Prostate gland (tissue), 2 donors: ENCODE measurements at places on chromosomes 7 and 10. TPM values are rescaled to one million over a fixed set of nuclear protein-coding genes. Genes with fewer than 3 reads are reported as not detected.

GRCh38 chr10:76026905-76027304, 595.5 kb downstream of the LRMDA start:
- H3K36me3 ChIP-seq = no peaks in the 10 kb centered on the region
- H3K27ac ChIP-seq = no peak overlapping the region
- H3K27me3 ChIP-seq = no peaks in the 10 kb centered on the region
- no peak overlapping the region for H3K4me3 ChIP-seq

DNA sequence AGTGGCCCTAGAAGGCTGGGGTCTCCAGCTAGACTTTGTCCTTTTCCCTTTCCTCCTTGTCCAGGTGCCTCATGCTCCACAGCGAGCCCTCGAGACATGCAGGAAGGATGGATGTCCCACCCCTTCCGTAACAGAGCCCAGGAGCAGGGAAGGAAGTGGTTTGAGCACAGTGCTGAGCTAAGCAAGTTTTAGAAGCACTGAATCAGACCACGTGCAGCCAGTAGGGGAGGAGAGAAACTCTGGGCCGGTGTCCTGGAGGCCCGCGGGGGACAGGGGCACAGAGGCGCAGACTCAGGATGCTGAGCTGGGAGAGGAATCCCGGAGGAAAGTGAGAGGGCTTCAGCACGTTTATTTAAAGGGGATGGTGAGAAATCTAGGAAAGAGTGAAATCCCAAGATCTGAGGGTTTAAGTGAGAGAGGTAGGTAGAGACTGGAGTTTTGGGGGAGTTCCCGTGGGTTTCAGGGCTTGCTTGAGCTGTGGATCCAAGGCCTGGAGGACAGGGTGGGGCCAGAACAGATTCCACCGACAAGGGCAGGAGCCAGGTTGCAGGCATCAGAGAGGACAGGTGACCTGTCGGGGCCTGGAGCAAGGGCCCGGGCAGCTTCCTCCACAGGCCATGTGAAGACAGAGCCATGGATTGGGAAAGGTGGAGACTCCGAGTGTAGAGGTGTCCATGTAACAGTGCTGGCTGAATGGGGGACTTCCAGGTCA, 4.4 kb upstream of the IRF5 start:
- DNase-seq = no peak
- H3K4me3 ChIP-seq = no peak overlapping the region
- no peaks in the 10 kb centered on the region for H3K36me3 ChIP-seq
- H3K4me1 ChIP-seq = no peaks in the 10 kb centered on the region
- H3K27ac ChIP-seq = no peak overlapping the region
- no peaks in the 10 kb centered on the region for H3K27me3 ChIP-seq

GRCh38 chr7:143315776-143316175, at the start of gene CLCN1:
Gene CLCN1 (plus strand): TSS chr7:143316111. CDS start chr7:143316213, 102 bp downstream.
- H3K27me3 ChIP-seq = no peaks in the 10 kb centered on the region
- H3K4me3 ChIP-seq = no peak within 1 kb of the TSS
- H3K4me1 ChIP-seq = no peaks in the 10 kb centered on the region
- no peak for DNase-seq
- no peaks in the 10 kb centered on the region for H3K36me3 ChIP-seq
- no peak within 1 kb of the TSS for H3K27ac ChIP-seq

- no peak overlapping the region for H3K27ac ChIP-seq
- no peaks in the 10 kb centered on the region for H3K4me1 ChIP-seq
- H3K36me3 ChIP-seq = no peaks in the 10 kb centered on the region
- DNase-seq = no peak
- no peaks in the 10 kb centered on the region for H3K27me3 ChIP-seq
These were observed 251.1 kb upstream of the LRRN3 start for GRCh38 chr7:110839866-110840265.

- no peak overlapping the region for H3K4me3 ChIP-seq
- H3K36me3 ChIP-seq = no peaks in the 10 kb centered on the region
- H3K4me1 ChIP-seq = no peaks in the 10 kb centered on the region
- DNase-seq = no peak
These were observed 33.5 kb downstream of the KCNMA1 start for GRCh38 chr10:77604063-77604462.

DNA sequence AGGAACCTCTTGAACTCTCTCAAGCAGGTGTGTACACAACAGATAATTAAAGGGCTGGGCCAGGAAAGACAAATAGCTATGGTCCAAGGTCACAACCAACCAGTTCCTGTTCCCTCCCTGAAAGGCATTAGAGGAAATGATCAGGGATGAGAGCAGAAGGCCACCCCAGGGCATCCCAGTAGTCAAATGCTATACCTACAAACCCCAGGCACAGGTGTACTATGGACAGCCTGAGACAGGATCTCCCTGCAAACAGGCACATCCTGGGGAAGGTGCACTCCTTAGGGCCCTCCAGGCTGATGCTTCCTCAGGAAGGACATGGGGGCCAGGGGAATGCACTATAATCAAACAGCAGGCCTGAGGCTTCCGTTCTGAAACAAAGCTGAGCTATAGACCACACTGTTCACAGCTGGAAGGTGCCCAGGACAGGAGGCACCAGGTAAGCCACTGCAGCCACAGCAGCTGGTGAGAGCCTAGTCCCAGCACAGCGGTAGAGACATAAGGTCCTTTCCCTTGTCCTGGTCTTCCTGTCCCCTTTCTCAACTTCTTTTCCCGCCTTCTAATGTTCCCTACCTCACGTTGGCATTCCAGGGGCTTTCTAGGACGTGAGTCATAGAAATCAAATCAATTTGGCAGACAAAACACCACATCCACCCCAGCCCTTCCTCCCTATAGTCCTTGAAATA, 13.3 kb downstream of the PARP12 start:
- DNase-seq = no peak
- no peaks in the 10 kb centered on the region for H3K36me3 ChIP-seq
- H3K4me1 ChIP-seq = no peaks in the 10 kb centered on the region
- H3K4me3 ChIP-seq = no peak overlapping the region

- H3K27ac ChIP-seq = no peak overlapping the region
- DNase-seq = no peak
- no peak overlapping the region for H3K4me3 ChIP-seq
- peaks cover 5% of the 10 kb centered on the region for H3K27me3 ChIP-seq
- no peaks in the 10 kb centered on the region for H3K36me3 ChIP-seq
These were observed 1.4 kb upstream of the MMD2 start for GRCh38 chr7:4960363-4960762.

GRCh38 chr7:143463556-143463955, 14.1 kb upstream of the TAS2R41 start:
- H3K4me3 ChIP-seq = no peak overlapping the region
- no peaks in the 10 kb centered on the region for H3K4me1 ChIP-seq
- H3K36me3 ChIP-seq = no peaks in the 10 kb centered on the region
- DNase-seq = no peak
- H3K27ac ChIP-seq = no peak overlapping the region

- H3K36me3 ChIP-seq = no peaks in the 10 kb centered on the region
- H3K4me1 ChIP-seq = no peaks in the 10 kb centered on the region
- H3K4me3 ChIP-seq = no peak overlapping the region
- H3K27me3 ChIP-seq = no peaks in the 10 kb centered on the region
- no peak for DNase-seq
These were observed 40.8 kb downstream of the PRPS1L1 start for GRCh38 chr7:17986851-17987250.

- DNase-seq = no peak
- H3K27ac ChIP-seq = peak overlapping the region; percentile 77
- H3K27me3 ChIP-seq = no peaks in the 10 kb centered on the region
- no peaks in the 10 kb centered on the region for H3K36me3 ChIP-seq
- H3K4me1 ChIP-seq = no peaks in the 10 kb centered on the region
- H3K4me3 ChIP-seq = peak overlapping the region; percentile 23
These were observed 1.2 kb upstream of the COL1A2 start for GRCh38 chr7:94393246-94394108.

DNA sequence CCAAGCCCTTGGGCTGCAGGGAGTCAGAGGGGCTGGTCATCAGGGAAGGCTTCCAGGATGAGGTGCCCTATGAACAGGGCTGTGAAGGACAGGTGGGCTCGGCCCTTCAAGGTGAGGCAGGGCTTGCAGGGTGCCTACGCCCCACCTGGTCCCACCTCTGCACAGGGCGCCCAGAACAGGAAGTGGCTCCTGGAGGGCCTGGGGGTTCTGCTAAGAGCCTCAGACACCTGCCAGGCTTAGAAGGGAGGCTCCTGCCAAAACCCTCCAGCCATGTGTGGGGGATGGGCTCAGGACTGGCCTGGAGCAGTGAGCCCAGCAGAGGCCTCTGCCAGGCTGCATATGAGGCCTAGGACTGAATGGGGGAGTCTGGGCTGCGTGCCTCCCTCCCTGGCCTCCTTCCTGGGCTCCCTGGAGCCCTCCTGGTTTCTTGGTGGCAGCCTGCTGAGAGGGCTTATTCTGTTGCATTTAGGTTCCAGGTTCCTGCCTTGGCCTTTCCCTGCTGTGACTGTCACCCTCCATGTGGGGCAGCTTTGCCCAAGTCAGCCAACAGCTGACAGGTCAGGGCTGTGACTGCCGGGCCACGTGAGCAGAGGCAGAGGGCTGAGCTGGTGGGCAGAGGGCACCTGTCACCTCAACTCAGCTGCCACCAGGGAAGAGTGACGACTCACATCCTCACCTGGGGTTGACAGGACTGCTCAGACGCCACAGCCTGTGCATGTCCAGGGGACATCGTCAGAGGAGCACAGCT, 45.2 kb upstream of the MSMB start:
- no peak for DNase-seq
- no peak overlapping the region for H3K27ac ChIP-seq
- no peaks in the 10 kb centered on the region for H3K36me3 ChIP-seq
- H3K4me1 ChIP-seq = no peaks in the 10 kb centered on the region
- H3K4me3 ChIP-seq = no peak overlapping the region
- H3K27me3 ChIP-seq = no peaks in the 10 kb centered on the region

- H3K27me3 ChIP-seq = no peaks in the 10 kb centered on the region
- no peak overlapping the region for H3K27ac ChIP-seq
- DNase-seq = no peak
- no peak overlapping the region for H3K4me3 ChIP-seq
- H3K4me1 ChIP-seq = no peaks in the 10 kb centered on the region
- H3K36me3 ChIP-seq = no peaks in the 10 kb centered on the region
These were observed 291.4 kb downstream of the SFMBT2 start for GRCh38 chr10:7119325-7120015.

DNA sequence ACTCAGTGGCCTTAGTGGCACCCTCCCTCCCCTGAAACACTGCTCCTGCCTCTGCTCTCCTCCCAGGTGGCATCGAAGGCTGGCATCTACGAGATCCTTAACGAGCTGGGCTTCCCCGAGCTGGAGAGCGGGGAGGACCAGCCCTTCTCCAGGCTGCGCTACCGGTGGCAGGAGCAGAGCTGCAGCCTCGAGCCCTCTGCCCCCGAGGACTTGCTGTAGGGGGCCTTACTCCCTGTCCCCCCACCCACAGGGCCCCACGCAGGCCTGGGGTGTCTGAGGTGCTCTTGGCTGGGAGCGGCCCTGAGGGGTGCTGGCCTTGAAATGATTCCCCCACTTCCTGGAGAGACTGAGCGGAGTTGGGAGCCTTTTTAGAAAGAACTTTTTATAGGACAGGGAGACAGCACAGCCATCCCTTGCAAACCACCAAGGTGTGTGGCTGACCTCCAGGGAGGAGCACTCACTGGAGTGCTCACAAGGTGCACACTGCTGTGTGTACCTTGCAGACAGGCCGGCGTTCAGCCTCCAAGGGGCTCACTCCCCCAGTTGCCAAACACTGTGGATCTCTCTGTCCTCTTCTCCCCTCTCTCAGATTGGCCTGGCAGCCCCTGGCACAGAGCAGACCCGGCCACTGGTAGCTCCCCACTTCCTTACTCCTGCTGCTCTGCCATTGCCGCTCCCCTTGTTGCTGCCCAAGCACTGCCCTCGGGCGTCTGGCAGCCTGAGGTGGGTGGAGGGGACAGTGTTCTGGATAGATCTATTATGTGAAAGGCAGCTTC, 35.8 kb downstream of the PRF1 start:
- no peak for DNase-seq
- no peak overlapping the region for H3K27ac ChIP-seq
- H3K36me3 ChIP-seq = no peaks in the 10 kb centered on the region
- H3K4me1 ChIP-seq = no peaks in the 10 kb centered on the region
- no peak overlapping the region for H3K4me3 ChIP-seq

GRCh38 chr7:39453743-39454355, 112.4 kb upstream of the YAE1 start:
- no peak overlapping the region for H3K4me3 ChIP-seq
- H3K27ac ChIP-seq = no peak overlapping the region
- no peaks in the 10 kb centered on the region for H3K4me1 ChIP-seq

DNA sequence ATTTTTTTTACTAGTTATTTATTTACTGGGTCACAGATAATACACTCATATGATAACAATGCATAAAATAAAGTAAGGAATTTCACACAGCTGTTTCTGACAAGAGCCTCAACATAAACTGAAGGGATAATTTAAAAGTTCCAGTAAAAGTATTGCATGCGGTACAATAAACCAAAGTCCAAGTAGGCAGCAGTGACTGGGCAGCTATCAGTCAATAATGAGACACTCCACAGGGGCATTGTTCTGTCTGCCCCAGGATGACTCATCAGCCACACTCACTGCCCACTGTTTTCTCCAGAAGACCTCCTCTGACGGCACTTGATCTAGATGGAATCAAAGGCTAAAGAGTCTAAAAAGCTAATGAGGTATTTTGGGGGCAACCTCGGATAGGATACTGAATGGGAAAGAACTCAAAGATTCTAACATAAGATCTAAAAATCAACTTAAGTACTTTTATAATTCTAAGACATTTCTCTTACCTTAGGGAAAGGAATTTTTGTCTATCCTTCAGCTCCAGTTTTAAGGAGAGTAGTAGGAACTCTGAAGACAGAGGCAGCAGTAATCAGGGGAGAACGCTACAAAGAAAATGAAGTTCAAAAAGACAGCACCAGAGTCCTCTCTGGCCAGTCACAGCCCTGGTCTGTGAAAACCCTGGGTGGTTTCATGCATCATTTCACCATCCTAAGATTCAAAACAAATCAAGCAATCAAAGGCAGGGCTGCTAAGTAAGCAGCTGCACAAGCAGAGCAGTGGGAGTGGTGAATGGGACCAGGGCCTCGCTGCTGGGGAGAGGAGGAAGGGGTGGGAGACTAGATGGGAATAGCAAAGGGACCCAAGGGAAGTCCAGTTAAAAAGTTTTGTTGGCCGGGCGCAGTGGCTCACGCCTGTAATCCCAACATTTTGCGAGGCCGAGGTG, 175.1 kb downstream of the AVL9 start:
- H3K27ac ChIP-seq = no peak overlapping the region
- H3K27me3 ChIP-seq = no peaks in the 10 kb centered on the region
- no peak for DNase-seq
- H3K4me3 ChIP-seq = no peak overlapping the region

GRCh38 chr10:133285217-133285616, 8.5 kb upstream of the ADAM8 start:
- no peaks in the 10 kb centered on the region for H3K27me3 ChIP-seq
- peaks cover 17% of the 10 kb centered on the region for H3K36me3 ChIP-seq
- DNase-seq = no peak
- no peaks in the 10 kb centered on the region for H3K4me1 ChIP-seq

- no peaks in the 10 kb centered on the region for H3K36me3 ChIP-seq
- H3K27ac ChIP-seq = peak overlapping the region; percentile 50
- H3K27me3 ChIP-seq = no peaks in the 10 kb centered on the region
- peak; percentile 36 for DNase-seq
- H3K4me1 ChIP-seq = no peaks in the 10 kb centered on the region
- H3K4me3 ChIP-seq = no peak overlapping the region
These were observed 263.4 kb downstream of the KCNMA1 start for GRCh38 chr10:77374189-77374656.

CHST15 gene
- total RNA-seq = 13.9 TPM

LIPF gene
- total RNA-seq = not detected

FLNC gene
- total RNA-seq = 104 TPM

CNNM2 gene
- 13.4 TPM for total RNA-seq

PNLIPRP1 gene
- not detected for total RNA-seq

HOXA3 gene
- 3.1 TPM for total RNA-seq

TMEM236 gene
- total RNA-seq = 0.45 TPM

LIPN gene
- total RNA-seq = not detected

FBXO24 gene
- total RNA-seq = 2.3 TPM
